ENCODE measurements at places on chromosomes 6 and 20. TPM values are rescaled to one million over a fixed set of nuclear protein-coding genes. Genes with fewer than 3 reads are reported as not detected.

Gene MLN
- not detected for total RNA-seq

Gene NR2E1
- 0.39 TPM for total RNA-seq

Gene MCHR2
- not detected for total RNA-seq

Gene COL9A1
- total RNA-seq, result not detected

Gene DPPA5
- total RNA-seq, result not detected

Gene VEGFA
- total RNA-seq, result 55.6 TPM

Gene PTCRA
- not detected for total RNA-seq

Gene LAMP5
- not detected for total RNA-seq

Gene OR2H1
- not detected for total RNA-seq

Gene FOXC1
- total RNA-seq, result 4.8 TPM
